ENCODE measurements at places on chromosomes 4 and X.

DNA sequence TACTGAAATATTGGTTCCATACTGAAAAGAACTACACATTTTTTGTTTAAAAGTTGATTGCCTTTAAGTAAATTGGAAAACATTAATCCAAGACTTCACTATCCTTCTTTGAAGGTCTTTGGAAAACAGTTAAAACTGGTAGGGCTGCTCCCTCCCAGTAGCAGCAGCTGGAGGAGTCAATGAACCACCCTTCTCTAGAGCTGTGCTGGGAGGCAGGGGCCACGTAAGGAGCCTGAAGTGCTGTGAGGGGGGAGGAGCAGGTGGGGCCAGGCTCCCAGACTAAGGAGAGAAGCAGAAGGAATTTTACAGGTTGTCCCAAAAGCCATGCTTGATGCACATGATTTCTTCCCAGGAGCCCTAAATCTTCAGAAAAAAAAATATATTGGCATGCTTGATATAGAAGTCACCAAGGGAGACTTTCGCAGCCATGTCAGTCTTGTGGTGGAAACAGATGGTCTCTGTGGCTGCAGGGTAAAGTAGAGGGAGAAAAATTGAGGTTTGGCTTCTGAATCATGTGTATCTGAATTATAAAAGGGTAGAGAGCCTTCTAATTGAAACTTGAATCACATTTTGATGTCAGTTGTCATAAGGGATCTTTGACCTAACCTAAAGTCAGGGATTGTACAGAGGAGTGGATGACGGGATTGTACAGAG is 673.2 kb upstream of the FRG1 start:
- DNase-seq = no peak

GRCh38 chr4:142581881-142582280 is 264.2 kb downstream of the INPP4B start:
- DNase-seq = no peak

DNA sequence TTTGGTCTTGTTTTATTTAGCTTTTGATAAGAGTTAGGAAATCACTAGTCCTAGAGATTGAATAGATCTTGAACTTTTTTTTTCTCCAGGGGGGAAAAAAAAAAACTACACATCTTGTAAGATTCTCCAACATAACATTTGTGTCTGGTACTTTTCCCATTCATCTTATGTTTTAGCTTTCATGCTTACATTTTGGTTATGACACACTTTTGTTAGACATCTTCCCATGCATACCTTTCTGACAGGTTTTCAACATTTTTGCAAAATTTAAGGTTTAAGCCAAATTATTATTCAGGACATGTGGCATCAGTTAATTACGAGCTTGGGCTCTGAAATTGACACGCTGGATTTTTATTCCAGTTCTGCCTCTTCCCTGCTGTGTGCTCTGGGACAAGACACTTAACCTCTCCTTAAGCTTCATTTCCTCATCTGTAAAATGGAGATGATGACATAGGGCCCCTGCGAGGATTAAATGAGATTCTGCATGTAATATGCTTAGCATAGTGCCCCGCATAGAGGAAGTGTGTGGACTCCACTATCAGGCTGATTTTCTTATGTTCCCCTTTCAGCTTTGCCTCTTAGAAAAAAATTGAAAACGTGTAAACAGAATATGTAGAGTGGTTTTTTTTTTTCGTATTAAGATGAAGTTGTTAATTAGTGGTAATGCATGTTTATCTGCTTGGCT is 5.3 kb downstream of the KIT start:
- no peak for DNase-seq

DNA sequence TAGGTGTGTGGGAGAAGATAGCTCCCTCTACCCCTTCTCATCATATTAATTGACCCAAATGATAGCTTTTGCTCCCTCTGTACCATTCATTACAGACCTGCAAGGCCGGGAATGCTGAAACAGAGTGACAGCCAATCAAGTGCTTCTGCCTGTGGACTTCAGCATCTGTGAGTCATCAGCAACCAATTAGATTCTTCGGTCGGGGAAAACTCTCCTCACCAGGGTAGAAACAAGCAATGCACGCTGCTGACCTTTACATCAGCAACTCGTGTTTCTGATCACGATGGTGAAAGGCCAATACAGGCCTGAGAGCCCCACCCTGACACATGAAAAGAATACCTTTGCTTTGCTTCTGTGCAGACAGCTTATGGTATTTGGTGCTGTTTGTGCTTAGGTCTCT is 347.2 kb upstream of the DDX53 start:
- DNase-seq = no peak

DNA sequence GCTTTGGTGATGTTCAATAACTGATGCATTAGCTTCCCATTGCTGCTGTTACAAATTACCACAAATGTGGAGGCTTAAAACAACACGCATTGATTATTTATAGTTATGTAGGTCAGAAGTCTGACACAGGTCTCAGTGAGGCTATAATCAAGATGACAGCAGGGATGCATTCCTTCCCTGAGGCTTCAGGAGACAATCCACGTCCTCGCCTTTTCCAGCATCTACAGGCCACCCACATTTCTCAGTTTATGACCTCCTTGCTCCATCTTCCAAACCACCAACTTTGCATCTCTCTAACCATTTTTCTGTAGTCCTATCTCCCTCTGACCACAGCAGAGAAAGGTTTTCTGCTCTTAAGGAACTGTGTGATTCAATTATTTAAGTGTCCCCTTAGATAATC is 92.5 kb downstream of the GASK1B start:
- DNase-seq = no peak

DNA sequence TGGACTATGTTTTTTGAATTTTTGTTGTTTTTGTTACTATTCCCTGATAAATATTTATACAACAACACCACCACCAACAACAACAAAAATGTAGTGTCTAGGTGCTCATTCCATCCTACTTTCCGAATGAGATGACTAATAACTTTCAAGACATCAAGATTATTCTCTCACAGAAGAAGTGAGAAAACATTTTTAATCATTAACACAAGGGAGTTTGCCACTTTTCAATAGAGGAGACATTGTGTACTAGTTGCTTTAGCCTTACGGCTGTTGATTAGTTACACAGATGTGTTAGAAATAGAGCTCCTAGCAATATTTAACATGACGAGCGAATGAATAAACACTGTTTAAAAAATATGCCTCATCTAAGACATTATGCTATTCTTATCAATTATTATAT is 898.8 kb downstream of the C4orf33 start:
- DNase-seq = no peak

- no peak for DNase-seq
Measured at GRCh38 chr4:74930162-74930561, 2.8 kb upstream of the PARM1 start.

- no peak for DNase-seq
Measured at GRCh38 chr4:32830160-32830559, 2110.0 kb downstream of the PCDH7 start.

DNA sequence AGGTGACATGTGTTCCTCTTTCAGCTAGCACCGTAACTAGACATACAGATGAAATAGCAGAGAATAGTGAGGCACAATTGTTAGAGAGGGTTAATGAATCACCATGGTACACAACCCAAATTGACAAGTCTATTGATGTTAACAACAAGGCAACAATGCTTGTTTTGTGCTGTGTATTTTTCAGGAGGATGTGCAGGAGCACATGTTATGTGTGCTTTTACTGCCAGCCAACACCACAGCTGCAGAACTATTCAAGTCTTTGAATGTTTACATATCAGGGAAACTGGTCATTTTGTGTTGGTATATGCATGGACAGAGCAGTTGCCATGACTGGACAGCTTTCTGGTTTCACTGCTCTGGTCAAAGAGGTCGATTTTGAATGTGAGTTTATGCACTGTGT is 32.8 kb downstream of the STBD1 start:
- DNase-seq = no peak

- no peak for DNase-seq
Measured at GRCh38 chr4:24923550-24923949, 10.7 kb upstream of the CCDC149 start.

DNA sequence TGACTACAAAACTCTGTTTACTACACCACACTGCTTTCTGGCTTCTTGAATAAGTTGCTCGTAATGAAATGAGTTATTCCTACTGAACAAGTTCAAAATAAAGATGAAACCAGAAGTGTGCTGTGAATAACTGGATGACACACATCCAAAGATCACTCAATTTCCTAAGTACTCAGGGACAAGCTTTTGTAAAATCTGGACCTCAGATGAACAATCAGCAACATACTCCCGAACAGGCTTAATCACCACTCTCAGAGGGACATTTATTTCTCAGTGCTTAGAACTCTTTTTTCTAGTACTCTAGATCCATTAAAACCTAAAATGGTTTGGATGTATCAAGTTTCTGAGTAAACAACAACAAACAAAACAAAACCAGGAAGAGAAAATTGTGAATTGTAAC is 61.5 kb upstream of the EXOC1L start:
- DNase-seq = no peak

DNA sequence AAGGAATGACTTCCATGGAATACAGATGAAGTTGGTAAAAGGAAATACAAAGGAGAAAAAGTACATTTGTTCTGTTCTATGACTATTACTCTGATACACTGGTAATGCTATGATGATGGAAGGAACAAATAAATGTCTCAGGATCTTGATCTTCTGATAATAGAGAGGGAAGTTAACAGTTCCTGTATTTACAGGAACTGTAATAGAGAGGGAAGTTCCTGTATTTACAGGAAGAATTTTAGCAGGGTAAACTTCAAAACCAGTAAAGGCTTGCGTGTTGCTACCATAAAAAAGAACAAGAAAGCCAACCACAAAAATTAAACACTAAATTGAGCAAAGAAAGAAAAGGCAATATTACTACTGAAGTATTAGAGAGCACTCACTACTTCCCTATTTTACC is 91.7 kb upstream of the HPGD start:
- DNase-seq = no peak

GRCh38 chrX:69395306-69395705 is 108.8 kb upstream of the NALF2 start:
- no peak for DNase-seq

DNA sequence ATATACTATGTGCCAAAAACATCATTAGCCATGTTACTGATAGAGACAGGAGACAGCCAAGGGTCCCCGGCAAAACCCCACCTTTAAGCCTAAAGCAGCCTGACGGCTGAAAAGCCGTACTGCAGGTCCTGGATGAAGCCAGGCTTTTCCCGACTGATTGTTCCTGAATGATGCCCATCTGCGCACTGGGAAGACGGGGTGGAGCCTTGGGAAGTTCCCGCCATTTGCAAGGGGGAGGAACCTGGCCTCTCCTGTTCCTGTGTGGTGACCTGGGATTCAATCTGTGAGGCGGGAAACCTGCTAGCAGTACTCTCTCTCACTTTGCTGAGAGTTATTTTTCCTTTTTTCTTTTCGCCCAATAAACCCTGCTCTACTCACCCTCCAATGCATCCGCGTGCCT is 15.1 kb upstream of the CAMK2D start:
- DNase-seq = no peak

GRCh38 chrX:130176354-130176776 is 4.6 kb downstream of the RAB33A start:
- DNase-seq = no peak

- no peak for DNase-seq
Measured at GRCh38 chr4:14985843-14986242, 16.4 kb upstream of the CPEB2 start.

- no peak for DNase-seq
Measured at GRCh38 chr4:154010371-154010770, 221.5 kb upstream of the SFRP2 start.

DNA sequence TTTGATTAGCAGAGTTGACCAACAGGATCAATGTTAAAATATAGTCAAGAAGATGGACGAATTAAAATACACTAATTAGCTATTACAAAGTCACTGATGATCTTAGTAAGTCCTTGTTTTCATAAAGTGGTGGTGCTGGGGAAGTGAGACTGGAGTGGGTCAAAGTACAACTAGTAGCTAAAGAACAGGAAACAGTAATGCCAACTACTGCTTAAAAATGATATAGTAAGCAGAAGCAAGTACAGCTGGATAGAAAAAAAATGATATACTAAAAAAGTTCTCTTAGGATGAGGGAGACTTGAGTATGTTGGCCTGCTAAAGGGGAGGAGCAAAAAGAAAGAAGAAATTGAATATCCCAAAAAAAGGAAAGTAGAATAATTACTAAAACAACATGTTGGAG is 580.8 kb upstream of the FTHL17 start:
- no peak for DNase-seq

- no peak for DNase-seq
Measured at GRCh38 chr4:5126231-5126630, 75.0 kb downstream of the STK32B start.

- no peak for DNase-seq
Measured at GRCh38 chr4:47484168-47484567, 907 bp upstream of the ATP10D start.

DNA sequence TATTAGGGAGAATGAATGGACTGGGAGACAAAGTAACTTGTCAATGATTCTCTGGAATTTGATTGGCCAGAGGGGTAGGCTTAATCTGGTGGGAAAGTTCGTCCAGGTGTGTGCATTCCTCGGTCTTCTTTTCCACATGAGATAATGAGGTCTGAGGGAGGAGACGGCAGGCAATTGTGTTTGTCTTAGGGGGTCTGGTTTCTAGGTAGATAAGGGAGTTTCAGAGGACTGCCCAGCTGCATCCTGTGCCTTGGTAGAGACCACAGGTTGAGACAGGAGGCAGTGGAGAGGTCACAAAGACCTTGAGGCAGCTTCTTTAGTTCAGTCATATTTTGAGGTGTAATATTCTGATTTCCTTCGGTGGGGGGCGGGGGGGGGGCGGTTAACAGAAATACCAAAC is 4.3 kb downstream of the MGST2 start:
- no peak for DNase-seq

- no peak for DNase-seq
Measured at GRCh38 chr4:24488399-24489164, 95.8 kb downstream of the DHX15 start.

GRCh38 chr4:27048429-27049238 is 188.0 kb downstream of the STIM2 start:
- DNase-seq = no peak

GRCh38 chr4:181685911-181686310 is 557.3 kb upstream of the TENM3 start:
- no peak for DNase-seq

GRCh38 chr4:120057416-120057815 is 9.2 kb downstream of the MAD2L1 start:
- no peak for DNase-seq

GRCh38 chr4:71607109-71607508 is 176.8 kb downstream of the GC start:
- DNase-seq = no peak

DNA sequence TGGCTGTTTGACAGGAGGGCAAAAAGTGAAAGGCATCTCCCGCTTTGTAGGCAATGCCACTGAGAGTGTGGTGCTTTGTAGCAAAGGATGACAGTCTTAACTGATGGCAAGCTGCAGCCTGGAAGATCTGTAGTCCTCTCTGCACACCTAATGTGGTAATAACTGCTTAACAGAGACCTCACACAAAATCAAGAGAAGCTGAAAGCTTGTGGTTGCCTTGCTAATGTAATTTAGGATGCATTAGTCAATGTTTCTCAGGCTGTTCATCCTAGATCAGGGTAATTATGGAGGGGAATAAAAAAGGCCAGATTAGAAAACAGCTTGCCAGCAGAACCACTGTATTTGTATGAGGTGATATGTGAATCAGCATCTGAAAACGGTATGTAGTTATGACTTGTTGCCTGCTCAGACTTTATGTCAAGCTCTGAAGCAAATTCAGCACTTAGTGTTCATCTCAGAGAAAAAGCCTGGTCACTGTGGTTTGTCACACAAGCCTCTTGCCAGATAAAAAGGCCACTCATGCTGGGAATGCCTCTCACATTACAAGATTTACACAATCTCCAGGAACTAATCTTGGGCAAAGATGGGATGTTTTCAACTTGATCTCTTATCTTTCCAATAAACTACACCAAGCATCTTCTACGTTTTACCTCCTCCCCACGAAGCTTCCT is 130.8 kb downstream of the ENOX2 start:
- no peak for DNase-seq
